Stimulated activated naive B cell treated with anti-CD40 and anti-IgM and Interleukin-4, amounts not matched to agents 10 μg/mL and 1 μg/mL and 100 μg/mL, for 72 hours (primary cell): ENCODE measurements at places on chromosomes 1 and 21.

DNA sequence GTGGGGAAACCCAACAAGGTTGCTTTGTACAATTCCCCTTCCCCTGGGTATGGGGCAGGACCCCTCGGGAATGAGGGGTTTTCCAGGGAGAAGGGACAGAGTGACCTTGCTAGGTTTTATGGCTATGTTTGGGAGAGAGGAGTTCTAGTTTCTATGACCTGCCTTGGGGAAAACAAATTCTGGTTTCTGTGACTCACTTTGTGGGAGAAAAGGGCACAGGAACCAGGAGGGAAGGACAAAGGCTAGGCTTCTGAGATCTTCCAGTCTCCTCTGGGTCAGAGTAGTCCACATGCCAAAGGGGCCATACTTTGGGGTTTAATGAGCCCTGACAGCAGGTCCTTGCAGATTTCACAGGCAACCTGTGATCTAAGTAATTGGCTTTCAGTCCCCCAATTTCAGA is 5.5 kb upstream of the PTGER3 start:
- DNase-seq, result no peak

DNA sequence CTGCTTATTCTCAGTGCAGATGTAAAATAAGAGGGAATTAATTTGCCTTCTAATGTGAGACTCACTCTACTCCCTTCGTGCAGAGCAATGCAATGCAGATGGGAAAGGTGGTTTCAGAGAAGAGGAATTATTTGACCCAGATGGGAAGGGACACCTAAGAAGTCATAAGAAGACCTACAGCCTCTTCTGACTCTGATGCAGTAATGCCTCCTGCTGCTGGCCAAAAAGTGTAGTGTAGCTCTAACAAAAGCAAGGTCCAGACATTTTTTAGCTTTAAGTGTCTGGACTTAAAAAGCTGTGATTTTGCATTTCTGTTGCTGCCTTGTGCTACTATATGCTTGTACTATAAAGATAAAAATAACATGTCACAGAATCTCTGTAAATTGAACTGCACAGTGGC is 501.4 kb downstream of the TTLL7 start:
- DNase-seq, result no peak

DNA sequence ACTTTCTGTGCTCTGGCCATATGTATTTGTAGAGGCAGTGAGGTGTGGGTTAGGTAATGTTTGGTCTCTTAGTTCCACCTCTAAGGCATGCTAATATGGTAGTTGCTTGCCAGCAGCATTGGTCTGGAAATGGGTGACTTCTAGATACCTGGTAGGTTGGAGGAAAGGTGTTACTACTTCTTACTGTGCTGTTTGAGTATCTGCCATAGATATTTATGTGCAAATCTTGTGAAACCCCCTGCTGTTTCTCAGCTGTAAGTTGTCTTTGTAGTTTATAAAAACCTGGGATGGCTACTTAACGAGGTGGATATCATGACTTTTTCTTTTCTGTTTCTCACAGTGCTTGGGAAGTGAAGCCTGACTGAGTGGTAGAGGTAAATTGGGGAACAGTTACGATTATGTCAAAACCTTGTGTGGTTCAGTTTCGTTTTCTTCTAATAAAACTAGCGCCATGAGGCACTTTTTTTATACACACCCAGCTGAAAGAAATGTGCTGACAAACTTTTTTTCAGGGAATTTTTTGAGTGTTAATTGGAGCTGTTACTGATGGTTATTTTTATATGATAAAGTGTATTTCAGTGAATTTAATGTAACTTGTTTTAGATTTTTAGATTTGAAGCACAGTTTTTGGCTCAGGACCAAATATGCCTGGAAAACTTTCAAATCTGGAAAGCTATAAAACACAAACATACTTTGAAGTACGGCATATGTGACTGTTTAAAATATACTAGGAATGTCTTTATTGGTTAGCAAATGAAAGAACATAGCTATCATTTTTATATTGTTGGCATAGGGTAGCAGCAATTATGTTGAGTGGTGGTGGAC is 42.1 kb downstream of the CAMSAP2 start:
- no peak for DNase-seq

DNA sequence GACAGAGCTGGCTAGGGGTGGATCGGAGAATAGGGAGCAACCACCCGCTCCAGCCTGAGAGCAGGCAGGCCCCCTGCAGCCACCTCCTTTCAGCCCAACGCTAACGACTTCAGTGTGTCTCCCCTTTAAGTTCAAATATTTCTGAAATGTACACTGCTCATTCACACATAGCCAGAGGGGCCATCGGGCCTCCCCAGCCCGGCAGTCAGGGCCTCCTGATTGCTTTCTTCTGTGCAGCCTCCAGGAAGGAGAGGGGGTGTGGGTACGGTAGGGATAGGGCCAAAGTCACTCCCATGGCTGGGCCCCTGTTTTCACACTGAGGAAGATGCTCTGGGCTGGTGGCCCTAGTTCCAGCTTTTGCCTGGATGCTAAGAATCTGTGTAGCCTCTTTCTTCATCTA is 64.8 kb downstream of the EPHB2 start:
- no peak for DNase-seq

DNA sequence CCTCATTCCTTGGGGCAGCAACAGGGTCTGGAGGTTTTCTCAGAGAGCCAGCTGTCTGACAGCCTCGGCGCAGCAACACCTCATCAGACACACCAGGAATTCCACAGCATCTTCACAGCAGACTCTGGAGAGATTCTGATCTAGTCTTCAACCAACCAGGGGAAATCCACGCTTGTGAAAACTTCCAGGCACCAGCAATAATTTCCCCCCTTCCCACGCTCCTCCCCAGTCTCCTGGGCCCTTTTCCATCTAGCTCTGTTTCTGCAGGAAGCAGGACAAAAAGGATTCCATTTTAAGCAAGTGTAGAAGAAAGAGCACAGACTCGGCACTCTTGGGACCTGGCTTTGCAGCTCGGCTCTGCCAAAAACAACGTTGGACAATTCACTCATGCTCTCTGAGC is 44.3 kb upstream of the CAPZB start:
- no peak for DNase-seq

DNA sequence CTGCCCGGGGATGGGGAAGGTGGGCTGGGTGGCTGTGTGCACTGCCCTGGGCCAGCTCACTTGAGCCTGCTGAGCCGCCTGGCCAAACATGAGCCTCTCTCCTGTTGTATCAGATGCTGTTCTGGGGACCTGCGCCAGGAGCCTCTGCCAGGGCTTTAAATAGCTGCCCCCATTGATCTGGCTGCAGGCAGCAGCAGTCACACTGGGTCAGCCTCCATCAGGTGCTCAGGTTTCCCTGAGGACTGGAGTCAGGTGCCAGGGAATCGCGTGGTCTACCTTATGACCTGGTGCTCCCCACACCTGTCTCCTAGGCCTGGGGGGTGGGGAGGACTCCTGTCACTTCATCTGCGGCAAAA is 700 bp upstream of the CCDC28B start:
- no peak for DNase-seq

GRCh38 chr1:84708031-84708430 is 17.8 kb upstream of the SSX2IP start:
- DNase-seq, result no peak

- DNase-seq, result no peak
Observed at GRCh38 chr1:10378081-10378841, 20.6 kb upstream of the PGD start.

GRCh38 chr21:34561806-34562205 is 49.8 kb upstream of the KCNE1 start:
- DNase-seq, result no peak

DNA sequence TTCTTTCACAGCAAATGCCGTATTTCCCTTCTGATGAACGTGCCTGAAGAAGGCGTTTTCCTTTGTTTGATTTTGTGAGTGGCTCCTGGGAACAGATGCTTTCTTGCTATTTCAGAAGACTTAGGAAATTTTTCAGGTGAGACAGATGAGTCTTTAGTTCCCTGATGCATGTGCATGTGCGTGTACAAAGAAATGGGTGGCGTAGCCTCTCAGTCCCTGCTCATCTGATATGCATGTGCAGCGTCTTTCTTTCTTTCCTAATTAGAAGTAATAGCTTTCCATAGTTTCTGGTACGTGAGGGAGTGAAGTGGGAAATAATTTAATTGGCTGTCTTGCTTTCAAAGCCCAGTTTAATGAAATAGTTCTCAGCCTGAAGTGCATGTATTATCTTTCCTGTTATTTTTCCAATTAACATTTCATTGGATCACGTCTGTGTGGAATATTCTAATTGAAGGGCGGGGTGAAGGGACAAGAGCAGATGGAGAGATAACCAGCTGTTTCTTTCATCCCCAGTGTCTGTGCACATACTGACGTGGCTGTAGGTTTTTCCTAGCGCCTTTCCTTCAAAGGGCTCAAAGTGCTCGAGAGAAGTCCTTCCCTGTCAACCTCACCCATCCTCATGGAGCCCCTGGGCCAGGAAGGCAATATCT is 104.3 kb downstream of the FAM78B start:
- DNase-seq, result no peak

DNA sequence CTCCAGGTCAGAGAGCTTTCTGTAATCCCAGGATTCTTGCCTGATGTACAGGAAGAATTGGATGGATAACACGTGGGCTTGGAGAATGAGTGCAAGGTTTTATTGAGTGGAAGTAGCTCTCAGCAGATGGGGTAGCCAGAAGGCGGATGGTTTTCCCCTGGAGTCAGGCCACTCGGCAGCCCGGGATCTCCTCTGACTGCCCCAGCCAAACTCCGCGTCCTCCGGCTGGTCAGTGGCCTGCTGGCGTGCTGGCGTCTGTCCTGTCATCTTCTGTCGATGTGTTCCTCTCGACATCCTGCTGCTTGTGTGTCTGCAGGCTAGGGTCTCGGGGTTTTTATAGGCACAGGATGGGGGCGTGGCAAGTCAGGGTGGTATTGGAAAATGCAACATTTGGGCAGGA is 27.4 kb upstream of the GJA9 start:
- DNase-seq, result no peak

GRCh38 chr21:46212721-46213484 is 15.7 kb downstream of the LSS start:
- no peak for DNase-seq

- DNase-seq, result no peak
Observed at GRCh38 chr1:160567858-160568682, 11.2 kb downstream of the CD84 start.

GRCh38 chr1:244887281-244887680 is 22.9 kb upstream of the HNRNPU start:
- DNase-seq, result no peak

DNA sequence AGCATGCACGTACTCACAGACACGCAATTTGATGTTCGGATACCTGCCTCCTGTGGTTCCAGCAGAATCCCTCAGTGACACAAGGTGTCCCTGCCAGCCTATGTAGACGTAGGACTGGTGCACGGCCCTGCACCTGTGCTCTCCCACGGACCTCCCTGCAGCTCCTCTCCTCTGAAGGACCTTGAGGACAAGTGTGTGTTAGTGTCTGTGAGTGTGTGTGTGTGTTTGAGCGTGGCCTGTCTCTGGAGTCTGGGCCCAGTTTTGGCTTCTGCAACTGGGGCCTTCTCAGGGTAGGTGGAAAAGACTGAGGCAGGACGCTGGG is 22.5 kb upstream of the DMBX1 start:
- no peak for DNase-seq

- DNase-seq, result no peak
Observed at GRCh38 chr1:54227091-54227602, 27.2 kb downstream of the MRPL37 start.

DNA sequence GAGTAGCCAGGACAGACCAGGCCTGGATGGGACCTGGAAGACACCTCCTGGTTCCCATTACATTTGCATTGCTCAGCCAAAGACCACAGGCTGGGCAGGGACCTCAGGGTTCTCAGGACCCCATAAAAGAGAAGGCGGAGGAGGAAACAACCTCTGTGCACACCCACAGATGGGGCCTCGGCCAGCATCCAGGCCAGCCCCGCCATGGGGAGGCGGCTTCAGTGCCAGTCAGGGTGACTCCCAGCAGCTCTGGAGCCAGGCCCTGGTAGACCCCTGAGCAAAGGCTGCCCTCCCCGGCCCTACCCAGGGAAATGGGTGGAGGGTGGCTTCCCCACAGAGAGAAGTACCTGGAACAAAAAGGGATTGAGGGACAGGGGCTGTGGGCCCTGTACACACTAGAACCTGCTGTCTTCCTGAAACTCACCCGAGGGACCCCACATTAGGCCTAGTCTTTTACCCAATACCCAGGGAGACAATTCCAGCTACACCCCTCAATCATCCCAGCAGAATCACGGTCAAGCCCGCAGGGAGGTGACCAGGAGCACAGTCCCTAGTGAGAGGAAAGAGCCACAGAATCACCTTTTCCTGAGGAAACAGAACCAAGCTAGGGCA is 64.5 kb downstream of the PSMG1 start:
- DNase-seq, result no peak

GRCh38 chr1:178011465-178011828 is 41.6 kb upstream of the SEC16B start:
- no peak for DNase-seq

- DNase-seq, result no peak
Observed at GRCh38 chr1:91776068-91776794, 109.7 kb downstream of the TGFBR3 start.

DNA sequence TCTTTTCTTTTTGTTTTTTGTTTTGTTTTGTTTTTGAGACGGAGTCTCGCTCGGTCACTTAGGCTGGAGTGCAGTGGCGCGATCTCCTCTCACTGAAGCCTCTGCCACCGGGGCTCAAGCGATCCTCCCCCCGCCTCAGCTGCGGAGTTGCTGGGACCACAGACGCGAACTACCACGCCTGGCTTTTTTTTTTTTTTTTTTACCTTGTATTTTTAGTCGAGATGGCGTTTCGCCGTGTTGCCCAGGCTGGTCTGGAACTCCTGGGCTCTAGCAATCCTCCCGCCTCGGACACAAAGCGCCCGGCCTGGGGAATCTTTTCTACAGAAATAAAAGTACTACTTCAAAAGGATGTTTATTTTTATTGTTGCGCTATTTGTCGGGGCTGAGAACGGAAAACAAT is 1.1 kb upstream of the SETDB1 start:
- no peak for DNase-seq

DNA sequence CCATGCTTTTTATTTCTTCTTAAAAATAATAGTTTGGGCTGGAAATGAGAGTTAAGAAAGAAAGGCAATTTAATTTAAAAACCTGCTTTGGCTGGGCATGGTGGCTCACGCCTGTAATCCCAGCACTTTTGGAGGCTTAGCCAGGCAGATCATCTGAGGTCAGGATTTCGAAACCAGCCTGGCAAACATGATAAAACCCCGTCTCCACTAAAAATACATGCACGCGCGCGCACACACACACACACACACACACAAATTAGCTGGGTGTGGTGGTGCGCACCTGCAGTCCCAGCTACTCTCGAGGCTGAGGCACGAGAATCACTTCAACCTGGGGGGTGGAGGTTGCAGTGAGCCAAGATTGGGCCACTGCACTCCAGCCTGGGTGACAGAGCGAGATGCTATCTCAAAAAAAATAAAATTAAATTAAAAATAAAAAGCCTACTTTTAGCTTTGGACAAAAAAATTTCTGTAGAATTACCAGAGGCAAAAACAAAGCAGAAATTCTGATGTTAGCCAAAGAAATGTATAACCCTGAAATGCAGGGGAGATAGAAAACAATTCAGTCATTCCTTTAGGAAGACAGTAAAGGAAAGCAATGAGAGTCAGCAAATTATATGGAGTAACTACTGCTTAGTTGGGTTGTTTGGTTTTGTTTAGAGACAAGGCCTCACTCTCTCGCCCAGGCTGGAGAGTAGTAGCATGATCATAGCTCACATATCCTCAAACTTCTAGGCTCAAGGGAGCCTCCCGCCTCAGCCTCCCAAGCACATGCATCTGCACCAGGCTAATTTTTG is 15.7 kb upstream of the IPP start:
- DNase-seq, result no peak

- no peak for DNase-seq
Observed at GRCh38 chr1:224864006-224864405, 65.5 kb upstream of the DNAH14 start.
